Right renal cortex interstitium (tissue), 3 donors: ENCODE measurements at places on chromosomes 4 and X.

GRCh38 chrX:38318196-38318595 is 9.1 kb downstream of the RPGR start:
- DNase-seq, result no peak

DNA sequence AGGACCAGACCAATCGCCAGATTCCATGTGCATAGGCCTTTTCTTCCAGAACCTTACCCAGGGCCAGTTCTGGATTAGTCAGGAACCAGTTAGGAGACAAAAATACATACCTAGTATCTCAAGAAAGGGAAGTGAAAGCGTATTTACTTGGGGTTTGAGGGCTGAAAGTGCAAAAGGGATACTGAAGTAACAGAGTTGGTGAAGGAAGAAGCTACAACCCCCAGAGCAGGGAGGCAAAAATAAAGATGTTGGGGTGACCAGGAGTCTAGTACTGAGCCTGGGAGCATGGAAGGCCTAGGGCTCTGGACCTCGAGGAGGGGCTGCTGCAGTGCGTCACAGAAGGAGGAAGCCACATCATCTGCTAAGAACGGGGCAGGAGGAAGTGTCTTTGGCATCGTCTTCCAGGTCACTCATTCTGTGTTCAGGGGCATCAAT is 38.3 kb downstream of the TKTL1 start:
- DNase-seq, result no peak

DNA sequence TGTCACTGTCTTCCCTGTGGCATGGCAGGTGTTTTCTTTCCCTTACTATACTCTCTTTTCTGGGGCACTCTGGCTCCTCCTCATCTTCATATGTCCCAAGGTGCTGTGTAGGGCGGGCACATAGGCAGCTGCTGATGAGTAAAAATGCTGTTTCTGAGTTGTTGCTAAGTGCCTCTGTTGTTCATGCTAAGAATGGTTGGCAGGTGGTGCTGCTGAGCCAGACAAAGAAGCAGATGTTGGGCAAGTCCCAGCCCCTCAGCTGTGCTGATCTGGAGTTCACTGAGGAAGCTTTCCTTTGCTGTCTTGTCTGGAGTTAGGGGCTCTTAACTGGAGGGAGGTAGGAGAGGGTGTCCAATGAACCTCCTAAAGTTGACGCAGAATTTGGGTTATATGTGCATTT is 40.6 kb downstream of the HADH start:
- DNase-seq, result no peak

DNA sequence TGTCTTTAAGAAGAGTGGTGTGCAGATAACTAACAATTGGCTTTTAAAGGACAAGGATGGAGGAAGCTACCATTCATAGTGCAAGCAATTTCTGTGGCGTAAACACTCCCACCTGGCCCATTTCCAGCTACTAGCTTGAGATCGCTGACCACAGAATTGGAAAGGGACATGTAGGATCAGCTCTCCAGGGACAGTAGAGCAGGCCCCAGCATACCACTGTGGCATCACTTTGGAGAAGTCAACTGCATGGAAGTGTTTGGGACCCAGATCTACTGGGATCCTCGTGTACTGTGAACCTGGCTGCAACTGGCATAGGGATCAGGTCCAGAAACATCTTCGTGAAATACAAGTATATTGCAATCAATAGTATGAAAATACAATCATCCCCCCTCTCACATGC is 515.0 kb downstream of the INPP4B start:
- DNase-seq, result no peak

DNA sequence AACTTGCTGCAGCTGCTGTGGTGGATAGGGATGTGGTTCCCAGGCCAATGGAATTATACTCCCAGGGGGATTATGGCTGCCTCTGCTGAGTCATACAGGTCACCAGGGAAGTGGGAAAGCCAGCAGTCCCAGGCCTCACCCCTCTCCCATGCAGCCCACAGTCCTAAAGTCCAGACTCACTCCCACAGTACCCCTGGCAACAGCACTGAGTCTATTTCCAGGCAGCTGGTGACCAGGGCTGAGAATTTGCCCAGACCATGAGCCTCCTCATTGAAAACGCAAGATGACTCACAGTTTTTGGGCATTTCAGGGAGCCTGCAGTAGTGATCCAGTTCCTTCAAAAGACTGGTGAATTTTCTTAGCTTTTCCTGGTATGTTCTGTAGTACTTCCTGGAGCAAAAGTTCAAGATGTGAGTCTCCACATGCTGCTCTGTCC is 137.6 kb downstream of the NPNT start:
- no peak for DNase-seq

GRCh38 chrX:112614640-112615039 is 65.1 kb downstream of the LHFPL1 start:
- DNase-seq, result no peak

DNA sequence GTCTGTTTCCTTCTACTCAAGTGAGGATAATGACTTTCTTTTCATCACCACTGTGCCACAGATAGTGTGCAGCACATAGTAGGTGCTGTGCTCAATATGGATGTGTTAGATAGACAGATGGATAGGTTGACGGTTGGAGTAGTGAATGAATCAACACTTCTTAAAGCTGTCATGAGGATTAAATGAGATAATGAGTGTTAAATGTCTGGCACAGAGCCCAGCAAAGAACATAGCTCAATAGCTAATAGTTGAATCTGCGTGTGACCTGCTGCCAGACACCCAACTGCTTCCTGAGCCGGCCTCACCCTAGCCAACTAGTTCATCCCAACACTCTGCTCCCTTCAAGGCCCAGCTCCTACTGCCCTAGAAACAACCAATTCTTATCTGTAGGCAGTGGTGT is 67.7 kb upstream of the PJA1 start:
- DNase-seq, result no peak
